ENCODE measurements at places on chromosomes 5 and 9. TPM values are rescaled to one million over a fixed set of nuclear protein-coding genes. Genes with fewer than 3 reads are reported as not detected.

The DEPDC1B gene
- total RNA-seq: 0.47 TPM

The PCDHA9 gene
- total RNA-seq: not detected

The SH3GL2 gene
- total RNA-seq: not detected

The LRRC19 gene
- total RNA-seq: 1.0 TPM

The SCAI gene
- 5.3 TPM for total RNA-seq

The GPX8 gene
- total RNA-seq: 1.7 TPM

The TYRP1 gene
- not detected for total RNA-seq

The PCDHB5 gene
- total RNA-seq: 0.48 TPM

The EXD3 gene
- 4.4 TPM for total RNA-seq

The KIF20A gene
- 1.4 TPM for total RNA-seq

The NRG2 gene
- 0.14 TPM for total RNA-seq

The SLC36A3 gene
- total RNA-seq: not detected

The IL33 gene
- total RNA-seq: 11.5 TPM

Data from right lobe of liver (tissue), 6 donors.